ENCODE measurements at places on chromosomes 7 and 10. TPM values are rescaled to one million over a fixed set of nuclear protein-coding genes. Genes with fewer than 3 reads are reported as not detected.

Gene ICA1
- total RNA-seq: 37.5 TPM

Gene PGAM2
- 1,183 TPM for total RNA-seq

Gene SLC26A3
- not detected for total RNA-seq

Gene FOXI2
- total RNA-seq: 0.61 TPM

Gene ZKSCAN5
- total RNA-seq: 7.2 TPM

All from heart left ventricle (tissue), 16 donors.